BJ (cell line): ENCODE measurements at places on chromosomes 7 and 10. TPM values are rescaled to one million over a fixed set of nuclear protein-coding genes. Genes with fewer than 3 reads are reported as not detected.

HTR5A gene
- not detected in 2 replicates for polyA plus RNA-seq

ATRNL1 gene
- polyA plus RNA-seq = 0.02 TPM in 1 of 2 replicates, not detected in the other

GRCh38 chr7:151239837-151240459, 7.7 kb downstream of the CHPF2 start:
- no peak for DNase-seq

ZNF282 gene
- polyA plus RNA-seq = 11.6 and 15.2 TPM in 2 replicates

DNA sequence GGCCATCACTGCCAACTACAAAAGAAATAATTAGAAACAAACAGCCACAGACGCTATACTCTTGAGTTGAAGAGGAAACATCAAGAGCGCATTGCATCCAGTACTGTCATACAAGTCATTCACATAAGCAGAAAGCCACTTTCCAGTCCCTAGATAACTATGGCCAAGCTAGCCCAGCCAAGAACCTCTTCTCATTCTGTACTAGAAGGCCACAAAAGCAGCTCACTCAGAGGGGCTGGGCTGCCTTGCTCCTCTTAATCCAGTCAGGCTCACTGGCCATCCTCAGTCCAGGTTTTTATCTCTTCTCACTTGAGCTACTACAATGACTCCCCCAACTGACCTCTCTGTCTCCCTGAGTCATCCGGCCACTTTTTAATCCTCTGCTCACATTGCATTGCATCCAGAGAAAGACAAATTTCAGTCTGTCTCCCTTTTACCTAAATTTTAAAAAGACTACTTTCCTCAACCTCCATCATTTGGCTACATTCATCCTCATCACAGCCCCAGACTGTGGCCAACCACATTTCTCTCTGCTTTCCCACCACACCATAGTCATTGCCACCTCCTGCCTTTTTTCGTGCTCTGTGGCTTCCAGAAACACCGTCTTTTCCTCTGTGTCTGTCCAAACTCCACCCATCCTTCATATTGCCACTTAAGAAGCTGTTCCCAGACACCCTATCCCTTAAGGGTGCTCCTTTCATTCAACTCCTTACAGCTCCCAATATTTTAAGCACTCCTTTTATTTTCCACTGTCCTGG, 25.0 kb downstream of the PPP1R3C start:
- DNase-seq = no peak

GRCh38 chr7:29370531-29371314, 176.1 kb downstream of the CHN2 start:
- DNase-seq = no peak

- no peak for DNase-seq
Observed at GRCh38 chr7:122789156-122789555, 86.4 kb upstream of the RNF148 start.

DNA sequence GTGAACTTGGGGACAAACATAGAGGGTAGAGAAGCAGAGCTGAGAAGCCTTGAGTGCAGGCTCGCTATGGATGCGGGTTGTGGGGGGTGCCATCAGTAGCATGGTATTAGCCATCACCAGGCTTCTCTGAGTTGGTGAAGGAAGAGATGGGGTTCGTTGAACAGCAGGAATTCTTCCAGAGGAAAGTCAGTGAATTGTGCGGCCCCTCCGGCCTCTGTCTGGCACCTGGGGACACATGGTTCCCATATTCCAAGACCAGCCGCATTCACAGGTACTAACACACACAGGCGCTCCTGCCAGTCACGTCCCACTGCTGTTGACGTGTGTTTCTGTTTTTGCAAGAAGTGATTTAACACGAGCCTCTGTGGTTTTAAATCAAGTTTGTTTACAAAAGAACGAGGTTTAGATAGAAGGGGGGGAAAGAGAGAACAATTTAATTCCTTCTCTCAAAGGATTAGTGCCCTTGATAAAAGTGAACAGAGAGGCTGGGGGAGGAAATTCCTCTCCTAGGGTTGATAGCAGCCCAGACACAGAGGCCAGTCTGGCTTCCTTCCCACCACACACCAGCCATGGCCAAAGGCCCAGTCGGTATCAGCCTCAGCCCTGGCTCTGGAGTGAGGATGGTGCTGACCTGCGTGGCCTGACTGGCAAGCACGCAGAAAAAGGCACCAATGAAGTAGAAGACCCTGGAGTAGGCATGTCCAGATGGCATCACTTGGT, 252.6 kb upstream of the IGFBP3 start:
- DNase-seq = no peak

- no peak for DNase-seq
Observed at GRCh38 chr7:132045481-132045980, 489.1 kb upstream of the PODXL start.

GRCh38 chr10:86292462-86293395, 73.9 kb downstream of the GRID1 start:
- DNase-seq = no peak

DNA sequence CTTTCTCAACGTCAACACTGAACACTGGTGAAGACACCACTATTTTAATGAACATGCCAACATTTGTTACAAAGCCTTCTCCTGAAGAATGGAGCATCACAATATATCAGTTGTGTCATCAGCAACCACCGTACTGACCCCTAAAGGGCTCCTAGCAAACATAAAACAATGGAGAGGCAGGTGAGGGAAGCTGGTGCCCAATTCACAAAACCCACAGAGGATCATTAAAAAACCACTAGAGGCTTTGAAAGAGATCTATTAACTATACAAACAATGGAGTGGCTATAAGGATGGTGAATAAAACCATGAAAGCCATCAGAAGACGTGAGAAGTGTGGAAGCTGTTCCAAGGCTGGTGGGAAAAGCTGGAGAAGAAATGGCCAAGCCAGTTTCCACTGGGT, 150.8 kb downstream of the FAM107B start:
- DNase-seq = no peak

NAT16 gene
- 0.02 TPM in 1 of 2 replicates, not detected in the other for polyA plus RNA-seq

GRCh38 chr10:131277969-131278368, 33.6 kb downstream of the TCERG1L start:
- DNase-seq = no peak

- no peak for DNase-seq
Observed at GRCh38 chr10:122672655-122673054, 27.0 kb downstream of the C10orf120 start.

GRCh38 chr10:119893074-119893473, 544 bp downstream of the SEC23IP start:
- no peak for DNase-seq
